ENCODE measurements at places on chromosomes 4 and X.

DNA sequence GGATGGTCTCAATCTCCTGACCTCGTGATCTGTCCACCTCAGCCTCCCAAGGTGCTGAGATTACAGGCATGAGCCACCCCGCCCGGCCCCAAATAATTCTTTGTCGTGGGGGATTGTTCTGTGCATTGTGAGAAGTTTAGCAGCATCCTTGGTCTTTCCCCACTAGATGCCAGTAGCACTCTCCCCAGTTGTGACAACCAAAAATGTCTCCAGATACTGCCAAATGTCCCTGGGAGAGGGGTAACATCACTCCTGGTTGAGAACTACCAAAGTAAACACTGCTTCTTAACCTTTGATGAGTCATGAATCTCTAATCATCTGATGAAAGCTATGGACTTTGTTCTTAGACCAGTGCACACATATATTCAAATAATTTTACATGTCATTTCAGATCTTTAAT is 90.7 kb upstream of the BRS3 start:
- H3K4me1 ChIP-seq: no peaks in the 10 kb centered on the region
- DNase-seq: no peak
- H3K36me3 ChIP-seq: no peaks in the 10 kb centered on the region
- no peak overlapping the region for H3K4me3 ChIP-seq
- H3K27me3 ChIP-seq: no peaks in the 10 kb centered on the region

DNA sequence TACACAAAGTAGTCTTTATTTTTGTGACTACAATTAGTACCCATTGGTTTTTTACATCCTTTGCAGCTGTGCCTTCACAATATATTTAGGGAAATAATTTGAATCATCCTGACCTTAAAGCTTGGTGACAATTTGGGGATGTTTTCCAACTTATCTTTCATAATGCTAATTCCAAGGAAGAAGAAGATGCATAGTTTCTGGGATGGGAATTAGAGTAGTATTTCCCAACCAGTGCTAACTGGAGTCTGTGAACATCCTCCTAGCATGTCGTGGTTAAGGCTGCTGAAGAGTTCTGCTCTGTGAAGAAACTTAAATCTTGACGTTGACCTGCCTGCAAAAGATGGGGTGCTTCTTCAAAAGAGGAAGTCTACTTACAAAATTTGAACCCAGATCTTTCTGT is 173.5 kb downstream of the ANK2 start:
- no peaks in the 10 kb centered on the region for H3K4me1 ChIP-seq
- no peak for DNase-seq
- H3K27me3 ChIP-seq: no peaks in the 10 kb centered on the region
- no peak overlapping the region for H3K27ac ChIP-seq
- H3K36me3 ChIP-seq: no peaks in the 10 kb centered on the region
- H3K4me3 ChIP-seq: no peak overlapping the region

DNA sequence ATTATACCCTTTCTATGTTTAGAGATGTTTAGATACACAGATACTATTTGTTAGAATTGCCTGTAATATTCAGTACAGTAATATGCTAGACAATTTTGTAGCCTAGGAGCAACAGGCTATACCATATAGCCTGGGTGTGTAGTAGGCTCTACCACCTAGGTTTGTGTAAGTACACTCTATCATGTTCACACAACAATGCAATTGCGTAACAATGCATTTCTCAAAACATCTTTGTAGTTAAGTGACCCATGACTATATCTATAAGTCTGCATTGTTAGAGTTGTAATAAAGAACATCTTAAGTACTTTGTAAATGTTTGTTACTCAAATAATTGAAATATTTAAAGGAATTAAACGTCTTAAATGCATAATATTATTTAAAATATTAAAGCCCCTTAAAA is 379.3 kb downstream of the PPP3CA start:
- H3K27me3 ChIP-seq: no peaks in the 10 kb centered on the region
- H3K36me3 ChIP-seq: no peaks in the 10 kb centered on the region
- no peaks in the 10 kb centered on the region for H3K4me1 ChIP-seq
- DNase-seq: no peak
- H3K27ac ChIP-seq: no peak overlapping the region

DNA sequence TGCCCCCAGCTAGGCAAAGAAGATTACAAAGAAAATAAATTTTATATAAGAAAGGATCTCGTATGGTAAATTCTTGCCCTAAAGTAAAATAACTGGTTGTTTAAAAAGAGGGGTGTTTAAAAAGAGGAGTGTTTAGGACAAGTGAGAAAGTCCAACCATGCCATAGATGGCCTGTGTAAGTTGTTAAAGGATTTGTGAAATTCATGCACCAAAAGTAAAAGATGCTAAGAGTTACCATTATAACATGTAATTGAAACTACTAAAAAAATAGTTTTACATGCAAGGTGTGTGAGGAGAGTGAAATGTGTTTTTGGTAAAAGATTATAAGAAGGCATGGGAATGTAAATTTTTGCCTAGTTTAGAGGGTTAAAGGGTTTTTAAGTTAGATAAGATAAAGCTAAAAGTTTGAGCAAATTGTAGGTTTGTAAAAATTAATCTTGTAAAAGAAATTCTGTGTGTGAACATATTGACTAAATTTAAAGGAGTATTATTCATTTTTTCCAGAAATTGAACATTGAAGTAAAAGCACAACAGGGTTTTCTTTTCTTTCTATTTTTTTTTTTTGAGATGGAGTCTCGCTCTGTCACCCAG is 20.1 kb downstream of the HTT-AS start:
- H3K4me3 ChIP-seq: no peak overlapping the region
- DNase-seq: no peak
- H3K27ac ChIP-seq: no peak overlapping the region
- no peaks in the 10 kb centered on the region for H3K4me1 ChIP-seq
- H3K36me3 ChIP-seq: no peaks in the 10 kb centered on the region
- H3K27me3 ChIP-seq: no peaks in the 10 kb centered on the region

DNA sequence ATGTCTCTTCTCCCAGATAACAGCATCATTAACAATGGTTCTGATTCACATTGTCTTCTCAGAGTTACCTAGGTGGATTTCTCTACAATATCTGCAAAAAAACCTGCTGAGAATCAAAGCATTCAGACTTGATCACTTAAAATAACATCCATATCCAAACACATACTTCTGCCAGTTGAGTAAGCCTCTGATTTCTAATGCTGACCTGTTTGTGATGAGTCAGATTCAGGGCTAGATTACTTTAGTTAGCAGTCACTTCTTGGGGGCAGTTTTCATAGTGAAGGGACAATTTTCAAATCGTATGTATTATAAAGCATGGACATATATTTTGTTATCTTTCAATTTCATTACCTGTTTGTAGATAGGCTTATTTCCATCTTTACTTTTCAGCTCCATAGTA is 35.5 kb downstream of the CCNI start:
- no peak for DNase-seq
- H3K27ac ChIP-seq: no peak overlapping the region
- H3K4me3 ChIP-seq: no peak overlapping the region
- peaks cover 3% of the 10 kb centered on the region for H3K36me3 ChIP-seq
- H3K4me1 ChIP-seq: no peaks in the 10 kb centered on the region
- no peaks in the 10 kb centered on the region for H3K27me3 ChIP-seq

- no peak for DNase-seq
- no peak overlapping the region for H3K27ac ChIP-seq
Measured at GRCh38 chr4:53920116-53920515, 144.3 kb downstream of the CHIC2 start.
